ENCODE measurements at places on chromosomes 16 and 17.

DNA sequence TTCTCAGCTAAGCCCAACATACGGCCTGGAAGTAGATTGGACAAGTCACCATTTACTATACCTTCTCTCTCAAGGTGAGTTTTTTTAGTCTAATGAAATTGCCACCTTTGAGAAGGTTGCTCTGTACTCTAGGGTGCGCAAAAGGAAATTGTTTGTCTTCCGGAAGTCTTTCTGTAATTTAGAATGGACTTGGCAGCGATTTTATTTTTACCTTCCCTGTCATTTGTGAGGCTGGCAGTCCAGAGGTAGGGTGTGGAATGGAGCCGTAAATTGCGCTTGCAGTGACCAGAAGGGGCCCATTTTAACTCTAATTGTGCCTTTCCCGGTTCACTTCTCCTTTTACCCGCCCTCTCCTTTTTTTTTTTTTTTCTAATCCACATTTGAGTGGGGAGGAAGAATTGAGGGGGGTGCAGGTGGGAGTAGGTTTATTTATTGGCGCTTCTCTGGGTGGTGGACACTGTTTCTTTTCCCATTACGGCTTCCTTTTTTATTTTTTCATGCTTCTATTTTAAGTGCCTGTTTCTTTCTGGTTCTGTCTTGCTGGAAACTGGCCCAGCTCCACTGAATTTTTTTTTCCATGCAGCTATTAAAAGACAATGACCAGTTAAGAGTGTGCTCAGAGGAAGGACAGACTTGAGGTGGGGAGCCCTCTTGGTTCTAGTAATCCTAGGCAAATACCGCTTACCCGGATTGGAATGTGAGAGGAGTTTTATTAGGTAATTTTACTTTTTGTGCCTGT is 89.7 kb upstream of the CLEC18A start:
- no peak for DNase-seq

DNA sequence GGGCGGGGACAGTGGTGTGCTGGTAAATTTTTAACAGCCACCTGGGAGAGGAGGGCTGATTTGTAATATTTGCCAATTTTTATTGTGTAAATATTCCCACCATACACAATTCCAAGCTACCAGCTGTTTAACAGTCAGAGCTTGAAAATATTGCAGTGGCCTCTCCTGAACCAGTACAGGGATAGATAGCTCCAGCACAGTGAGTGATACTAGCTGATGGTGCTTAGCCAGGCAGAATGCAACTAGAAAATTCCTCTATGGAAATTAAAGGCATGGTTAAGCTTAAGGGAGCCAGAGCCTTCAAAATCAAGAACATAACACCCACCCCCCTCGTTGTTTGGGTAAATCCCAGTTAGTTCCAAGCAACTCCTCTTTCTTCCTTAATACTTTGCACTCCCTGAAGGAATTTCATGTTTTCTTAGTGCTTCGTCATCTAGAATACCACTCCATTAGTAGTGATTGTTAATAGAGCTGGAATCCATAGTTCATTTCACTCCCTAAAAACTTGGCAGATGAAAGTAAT is 96.6 kb downstream of the CYB561 start:
- DNase-seq, result no peak

DNA sequence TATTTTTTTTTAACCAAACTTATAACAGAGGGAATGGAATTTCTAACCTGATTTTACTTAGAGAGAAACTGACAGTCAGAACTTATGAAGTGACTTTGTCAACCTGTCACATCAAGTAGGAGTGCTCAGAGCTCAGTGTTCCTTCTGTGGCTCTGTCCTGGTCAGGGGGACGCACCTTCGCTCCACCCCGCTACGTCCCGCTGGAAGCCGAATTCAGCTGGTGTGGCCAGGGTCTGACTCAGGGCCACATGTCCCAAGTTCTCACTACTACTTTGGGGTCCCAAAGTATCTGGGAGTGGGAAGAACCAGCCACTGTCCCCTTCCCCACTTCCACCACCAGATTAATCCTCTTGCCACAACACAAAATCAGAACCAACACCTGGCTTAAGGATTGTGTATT is 51.4 kb downstream of the C16orf78 start:
- DNase-seq, result no peak

DNA sequence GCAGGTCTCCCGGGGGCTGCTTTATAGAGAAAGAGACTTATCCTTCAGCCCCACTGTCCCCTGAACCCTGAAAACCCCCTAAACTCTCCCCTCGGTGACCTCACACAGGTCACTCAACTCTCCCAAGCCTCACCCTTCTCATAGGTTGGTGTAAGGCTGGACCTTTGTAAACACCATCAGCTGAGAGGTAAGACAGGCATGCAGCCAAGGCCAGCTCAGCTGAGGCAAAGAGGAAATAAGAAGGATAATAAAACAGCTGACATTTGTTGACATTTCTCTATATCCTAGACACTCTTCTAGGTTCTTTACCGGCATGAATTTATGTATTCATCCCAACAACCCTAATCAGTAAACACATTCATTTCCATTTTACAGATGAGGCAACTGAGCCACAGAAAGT is 134.3 kb downstream of the CCT6B start:
- no peak for DNase-seq

DNA sequence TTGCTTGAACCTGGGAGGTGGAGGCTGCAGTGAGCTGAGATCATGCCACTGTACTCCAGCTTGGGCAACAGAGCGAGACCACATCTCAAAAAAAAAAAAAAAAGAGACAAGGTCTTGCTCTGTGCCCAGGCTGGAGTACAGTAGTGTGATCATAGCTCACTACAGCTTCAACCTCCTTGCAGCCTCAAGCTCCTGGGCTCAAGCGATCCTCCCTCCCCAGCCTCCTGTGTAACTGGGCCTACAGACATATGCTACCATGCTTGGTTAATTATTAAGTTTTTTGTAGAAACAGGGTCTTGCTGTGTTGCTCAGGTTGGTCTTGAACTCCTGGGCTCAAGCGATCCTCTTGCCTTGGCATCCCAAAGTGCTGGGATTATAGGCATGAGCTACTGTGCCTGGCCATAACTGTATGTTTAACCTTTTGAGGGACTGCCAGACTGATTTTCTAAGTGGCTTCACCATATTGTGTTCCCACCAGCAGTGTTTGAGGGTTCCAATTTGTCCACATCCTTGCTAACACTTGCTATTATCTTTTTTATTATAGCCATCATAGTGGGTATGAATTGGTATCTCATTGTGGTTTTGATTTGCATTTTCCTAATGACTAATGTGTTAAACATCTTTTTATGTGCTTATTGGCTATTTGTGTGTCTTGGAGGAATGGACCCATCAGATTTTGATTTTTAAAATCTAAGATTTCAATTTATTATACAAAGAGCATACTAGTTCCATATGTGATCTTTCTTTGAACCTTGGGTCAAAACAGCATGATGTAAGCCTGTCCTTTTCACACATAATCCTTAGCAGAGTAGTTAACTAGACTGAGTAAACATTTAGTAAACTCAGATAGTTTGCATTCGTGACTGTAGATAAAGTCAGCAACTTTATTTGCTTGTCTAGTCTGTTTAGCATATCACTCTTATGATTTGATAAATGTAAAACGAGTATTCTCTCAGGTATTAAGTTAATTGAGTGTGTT is 38.1 kb upstream of the KPNB1 start:
- DNase-seq, result no peak

Data from T-helper 2 cell (primary cell).